ENCODE measurements at places on chromosomes 4 and X.

- H3K4me1 ChIP-seq, result no peaks in the 10 kb centered on the region
- H3K27me3 ChIP-seq, result no peaks in the 10 kb centered on the region
- DNase-seq, result no peak
- peak overlapping the region; percentile 82 for H3K27ac ChIP-seq
- H3K4me3 ChIP-seq, result no peak overlapping the region
Observed at GRCh38 chrX:41599507-41599906, 89.3 kb upstream of the GPR34 start.

DNA sequence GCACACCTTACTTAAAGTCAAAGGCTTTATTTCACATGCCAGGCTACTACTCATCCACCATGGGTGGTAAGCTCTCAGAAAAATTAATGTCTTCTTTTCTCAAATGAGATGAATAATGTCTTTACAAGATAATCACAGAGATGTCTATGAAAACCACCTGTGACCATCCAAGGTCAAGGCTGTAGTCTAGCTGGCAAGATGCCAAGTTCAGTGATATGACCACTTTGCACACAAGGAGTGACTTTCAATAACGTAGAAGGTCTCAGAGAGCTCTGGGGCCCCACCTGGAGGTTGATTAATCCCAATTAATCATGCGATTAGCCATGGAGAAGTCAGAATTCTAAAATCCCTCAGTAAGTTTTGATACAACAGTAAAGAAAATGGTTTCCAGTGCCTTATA, 20.5 kb downstream of the ANOS1 start:
- DNase-seq, result no peak
- no peaks in the 10 kb centered on the region for H3K4me1 ChIP-seq
- no peaks in the 10 kb centered on the region for H3K27me3 ChIP-seq
- H3K27ac ChIP-seq, result no peak overlapping the region
- H3K4me3 ChIP-seq, result no peak overlapping the region

DNA sequence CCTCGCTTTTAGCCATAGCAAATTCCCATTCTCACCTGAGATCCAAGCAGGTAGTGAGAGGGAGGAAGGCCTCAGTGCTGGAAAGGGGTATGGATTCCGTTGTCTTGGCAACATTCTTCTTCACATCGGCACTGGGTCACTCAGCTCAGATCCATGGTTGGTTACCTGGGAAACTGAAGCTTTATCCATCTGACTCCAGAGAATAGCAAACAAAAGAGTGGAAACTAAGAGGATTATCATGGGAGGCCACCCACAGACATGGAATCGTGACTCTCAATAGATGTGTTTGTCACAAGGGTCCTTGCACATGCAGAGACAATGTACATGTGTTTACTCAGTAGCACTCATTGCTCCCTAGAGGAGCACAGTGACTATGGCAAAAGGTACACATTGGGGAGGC, 81.0 kb downstream of the MAGED4 start:
- H3K27ac ChIP-seq, result no peak overlapping the region
- H3K36me3 ChIP-seq, result no peaks in the 10 kb centered on the region
- DNase-seq, result no peak
- H3K27me3 ChIP-seq, result no peaks in the 10 kb centered on the region
- H3K4me1 ChIP-seq, result peaks cover 3% of the 10 kb centered on the region

- DNase-seq, result no peak
- H3K36me3 ChIP-seq, result peaks cover 3% of the 10 kb centered on the region
- no peak overlapping the region for H3K4me3 ChIP-seq
- H3K27me3 ChIP-seq, result peaks cover 4% of the 10 kb centered on the region
- H3K4me1 ChIP-seq, result peaks cover 2% of the 10 kb centered on the region
Observed at GRCh38 chrX:41664375-41664901, 24.3 kb upstream of the GPR34 start.

- no peaks in the 10 kb centered on the region for H3K36me3 ChIP-seq
- H3K4me1 ChIP-seq, result no peaks in the 10 kb centered on the region
- peak; percentile 18 for DNase-seq
- no peak overlapping the region for H3K27ac ChIP-seq
Observed at GRCh38 chr4:100895556-100896197, 377.9 kb upstream of the EMCN start.

- peaks cover 1% of the 10 kb centered on the region for H3K4me1 ChIP-seq
- H3K27ac ChIP-seq, result no peak overlapping the region
- no peaks in the 10 kb centered on the region for H3K27me3 ChIP-seq
- no peak overlapping the region for H3K4me3 ChIP-seq
Observed at GRCh38 chrX:1932231-1932630, 317.4 kb downstream of the ASMT start.

DNA sequence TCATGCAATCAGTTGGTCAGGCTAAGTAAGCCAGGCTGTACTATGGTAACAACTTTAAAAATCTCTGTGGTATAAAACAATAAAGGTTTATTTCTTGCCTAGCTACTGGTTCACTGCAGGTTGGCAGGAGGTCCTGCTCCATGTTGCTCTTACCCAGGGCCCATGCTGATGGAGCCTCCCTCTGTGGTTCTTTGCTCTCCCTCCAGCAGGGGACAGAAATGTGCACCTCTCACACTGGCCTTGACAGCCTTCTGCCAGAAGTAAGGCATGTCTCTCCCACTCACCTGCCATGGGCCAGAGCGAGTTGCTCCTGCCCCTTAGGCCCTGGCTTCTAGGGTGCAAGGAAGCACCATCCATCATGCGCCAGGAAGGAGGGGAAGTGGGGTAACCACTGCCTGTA, 31.1 kb downstream of the CLDN22 start:
- H3K27me3 ChIP-seq, result no peaks in the 10 kb centered on the region
- no peak overlapping the region for H3K4me3 ChIP-seq
- peaks cover 22% of the 10 kb centered on the region for H3K4me1 ChIP-seq
- no peak for DNase-seq

DNA sequence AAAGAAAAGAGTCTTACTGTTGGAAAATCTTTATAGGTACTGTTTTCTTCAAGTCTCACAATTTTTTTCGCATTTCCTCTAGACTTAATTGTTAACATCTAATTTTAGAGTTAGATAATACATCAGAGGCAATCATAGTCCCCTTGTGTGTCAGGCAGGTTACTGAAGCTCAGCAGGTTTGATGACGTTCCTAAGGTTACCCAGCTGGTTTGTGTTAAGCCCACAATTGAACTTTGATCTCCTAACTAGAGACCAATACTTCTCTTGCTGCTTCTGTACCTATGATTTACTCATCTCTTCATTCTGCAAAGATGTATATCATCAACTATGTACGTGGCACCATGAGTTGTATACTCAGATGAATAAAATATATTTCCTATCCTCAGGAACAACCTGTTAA, 131.6 kb upstream of the STIM2 start:
- no peak for DNase-seq
- H3K27me3 ChIP-seq, result no peaks in the 10 kb centered on the region
- no peak overlapping the region for H3K4me3 ChIP-seq
- no peak overlapping the region for H3K27ac ChIP-seq
- peaks cover 64% of the 10 kb centered on the region for H3K36me3 ChIP-seq

DNA sequence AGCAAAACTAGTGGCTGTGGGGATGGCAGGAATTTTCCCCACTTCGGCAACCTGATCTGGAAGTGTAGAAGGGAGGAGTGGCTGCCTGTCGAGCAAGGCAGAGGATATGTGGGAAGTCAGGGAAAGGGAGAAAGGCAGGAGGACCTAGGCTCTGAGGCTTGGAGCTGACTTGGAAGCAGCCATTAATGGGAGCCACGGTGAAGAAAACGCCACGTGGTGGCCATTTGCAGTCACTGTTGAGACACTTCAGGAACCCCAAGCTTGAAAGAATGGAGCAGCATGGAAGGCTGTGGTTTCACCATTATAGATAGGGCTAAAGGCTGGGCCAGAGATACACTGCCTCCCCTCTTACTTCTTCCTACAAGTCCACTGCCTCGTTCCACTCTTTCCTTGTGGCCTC, 41.8 kb upstream of the MAML3 start:
- no peaks in the 10 kb centered on the region for H3K27me3 ChIP-seq
- H3K4me1 ChIP-seq, result no peaks in the 10 kb centered on the region
- H3K36me3 ChIP-seq, result no peaks in the 10 kb centered on the region
- H3K4me3 ChIP-seq, result no peak overlapping the region
- H3K27ac ChIP-seq, result no peak overlapping the region
- DNase-seq, result no peak

DNA sequence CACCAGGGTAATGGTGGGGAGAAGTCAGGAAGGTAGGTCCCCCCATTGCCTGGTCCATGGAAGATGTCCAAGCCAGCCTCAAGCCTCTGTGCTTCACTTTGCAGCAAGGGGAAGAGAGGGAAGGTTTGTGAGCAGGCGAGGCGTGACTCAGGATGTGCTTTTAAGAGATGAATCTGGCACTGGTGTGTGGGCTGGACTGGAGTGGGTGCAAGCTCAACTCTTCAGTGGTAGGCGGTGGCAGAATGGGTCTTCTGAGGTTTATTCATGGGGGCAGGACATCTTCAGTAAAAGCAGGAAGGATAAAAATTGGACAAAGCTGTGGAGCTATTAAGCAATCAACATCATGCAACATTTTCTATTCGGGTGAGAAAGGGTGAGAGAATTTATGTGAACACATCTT, 19.4 kb downstream of the GPM6B start:
- no peaks in the 10 kb centered on the region for H3K36me3 ChIP-seq
- peaks cover 50% of the 10 kb centered on the region for H3K27me3 ChIP-seq
- no peak overlapping the region for H3K4me3 ChIP-seq
- no peak overlapping the region for H3K27ac ChIP-seq
- H3K4me1 ChIP-seq, result no peaks in the 10 kb centered on the region
- no peak for DNase-seq

DNA sequence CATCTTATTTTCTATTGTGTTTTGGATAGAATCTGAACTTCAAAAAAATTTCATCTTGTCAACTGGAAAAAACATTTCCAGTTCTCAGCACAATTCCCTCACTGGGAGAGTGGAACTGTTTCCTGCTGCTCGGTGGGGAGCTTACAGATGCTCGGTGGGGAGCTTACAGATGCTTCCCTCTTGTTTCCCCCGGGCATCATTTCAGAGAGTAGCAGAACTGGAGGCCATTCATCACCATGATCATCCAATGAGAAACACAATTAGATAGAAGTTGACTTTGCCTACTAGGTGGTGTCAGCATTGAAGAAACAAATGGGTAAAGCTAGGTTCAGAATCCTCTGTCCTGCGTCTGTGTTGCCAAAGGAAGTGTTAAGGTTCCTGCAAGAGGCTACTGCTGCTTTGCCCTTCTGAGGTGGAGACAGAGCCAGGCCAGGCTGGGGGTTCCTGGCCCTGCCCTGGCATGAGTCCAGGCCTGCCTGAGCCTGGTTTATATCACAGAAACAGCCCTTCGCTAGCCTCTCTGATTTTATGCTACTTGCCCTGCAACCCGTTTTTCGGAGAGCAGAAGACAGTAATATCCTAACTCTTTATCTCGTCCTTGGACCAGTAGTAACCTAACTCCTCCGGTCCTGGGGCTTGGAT, 70.6 kb downstream of the TAPT1 start:
- DNase-seq, result no peak
- peaks cover 7% of the 10 kb centered on the region for H3K36me3 ChIP-seq
- H3K27ac ChIP-seq, result no peak overlapping the region

DNA sequence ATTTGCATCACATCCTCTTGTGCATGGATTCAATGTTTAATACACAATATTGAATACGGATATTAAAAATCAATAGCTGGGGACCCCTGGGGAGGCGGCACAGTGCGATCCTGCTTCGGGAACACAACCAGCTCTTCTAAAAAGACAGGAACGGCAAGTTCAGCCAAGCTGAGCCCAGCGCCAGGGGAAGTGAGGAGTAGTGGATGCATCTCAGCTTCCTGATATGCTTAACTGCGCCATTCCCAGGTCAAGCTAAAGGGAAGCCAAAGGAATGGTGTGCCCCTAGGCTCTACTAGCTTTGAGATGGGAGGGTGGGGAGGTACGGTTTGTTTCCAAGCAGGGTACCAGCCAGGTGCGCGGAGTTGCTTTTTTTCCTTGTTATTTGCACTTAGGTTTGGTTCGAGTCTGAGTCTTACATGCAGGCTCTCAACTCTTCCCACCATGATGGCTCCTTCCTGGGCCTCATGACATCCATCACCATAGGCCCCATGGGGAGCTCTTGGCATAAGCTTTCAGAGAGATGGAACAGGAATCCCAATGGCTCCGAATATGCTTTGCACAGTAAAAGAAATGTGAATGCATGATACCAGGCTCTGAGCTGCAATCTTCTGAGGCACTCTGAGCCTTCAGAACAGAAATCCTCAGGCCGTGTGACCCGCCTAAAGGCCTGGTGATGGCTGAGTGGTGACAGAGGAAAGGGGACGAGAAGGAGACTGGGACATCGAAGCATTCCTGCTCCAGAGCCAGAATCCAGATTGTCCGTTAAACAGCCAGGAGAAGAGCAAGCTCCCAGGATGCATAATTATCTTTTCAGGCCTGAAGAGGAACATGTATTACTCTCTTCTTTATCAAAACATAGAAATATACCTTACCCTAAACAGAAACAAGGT, 51.8 kb upstream of the BCOR start:
- H3K27ac ChIP-seq, result no peak overlapping the region
- H3K36me3 ChIP-seq, result no peaks in the 10 kb centered on the region

- no peaks in the 10 kb centered on the region for H3K27me3 ChIP-seq
- H3K4me3 ChIP-seq, result no peak overlapping the region
- H3K27ac ChIP-seq, result no peak overlapping the region
- H3K36me3 ChIP-seq, result no peaks in the 10 kb centered on the region
- peaks cover 24% of the 10 kb centered on the region for H3K4me1 ChIP-seq
Observed at GRCh38 chr4:8317474-8317873, 47.9 kb downstream of the HTRA3 start.

- peaks cover 3% of the 10 kb centered on the region for H3K27me3 ChIP-seq
- H3K4me1 ChIP-seq, result peaks cover 3% of the 10 kb centered on the region
- H3K36me3 ChIP-seq, result no peaks in the 10 kb centered on the region
- no peak overlapping the region for H3K27ac ChIP-seq
Observed at GRCh38 chr4:3636646-3637320, 104.6 kb upstream of the LRPAP1 start.

DNA sequence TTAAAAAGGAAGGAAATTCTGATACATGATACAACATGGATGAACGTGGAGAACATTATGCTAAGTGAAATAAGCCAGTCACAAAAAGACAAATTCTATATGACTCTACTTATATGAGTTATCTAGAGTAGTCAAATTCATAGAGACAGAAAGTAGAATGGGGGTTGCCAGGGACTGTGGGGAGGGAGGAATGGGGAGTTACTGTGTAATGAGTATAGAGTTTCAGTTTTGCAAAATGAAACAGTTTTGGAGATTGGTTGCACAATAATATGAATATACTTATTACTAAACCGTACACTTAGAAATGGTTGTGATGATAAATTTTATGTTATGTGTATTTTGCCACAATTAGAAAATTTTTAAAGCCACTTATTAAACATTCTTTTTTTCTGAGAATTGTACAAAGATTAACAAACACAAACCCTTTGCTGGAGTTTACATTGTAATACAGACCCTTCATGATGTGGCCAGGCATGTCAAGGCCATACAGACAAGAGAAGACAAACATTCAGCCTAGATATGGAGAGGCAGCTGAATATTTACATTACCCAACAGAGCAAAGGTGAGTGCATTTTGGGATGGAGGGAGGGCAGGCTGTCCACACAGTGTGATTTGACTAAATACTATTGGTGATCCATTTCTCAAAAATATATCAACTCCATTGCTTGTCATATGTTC, 21.2 kb upstream of the GPC3 start:
- no peaks in the 10 kb centered on the region for H3K36me3 ChIP-seq
- no peak overlapping the region for H3K27ac ChIP-seq
- no peaks in the 10 kb centered on the region for H3K4me1 ChIP-seq
- no peak for DNase-seq

- no peak overlapping the region for H3K4me3 ChIP-seq
- no peaks in the 10 kb centered on the region for H3K4me1 ChIP-seq
- H3K36me3 ChIP-seq, result peaks cover 29% of the 10 kb centered on the region
- H3K27me3 ChIP-seq, result no peaks in the 10 kb centered on the region
- DNase-seq, result no peak
Observed at GRCh38 chrX:68728186-68728585, 80.7 kb downstream of the STARD8 start.

- H3K4me1 ChIP-seq, result no peaks in the 10 kb centered on the region
- DNase-seq, result no peak
- no peaks in the 10 kb centered on the region for H3K36me3 ChIP-seq
- no peak overlapping the region for H3K4me3 ChIP-seq
- no peak overlapping the region for H3K27ac ChIP-seq
Observed at GRCh38 chr4:176090115-176090514, 24.5 kb downstream of the WDR17 start.

Measured in mesenchymal stem cell (in vitro differentiated cells and primary cell).